Stimulated activated CD4-positive, alpha-beta T cell treated with anti-CD3 and anti-CD28 coated beads, Interleukin-12 subunit alpha, Interleukin-12 subunit beta, amount 100 ng/mL, for 48 hours (primary cell): ENCODE measurements at places on chromosomes 5 and 9.

DNA sequence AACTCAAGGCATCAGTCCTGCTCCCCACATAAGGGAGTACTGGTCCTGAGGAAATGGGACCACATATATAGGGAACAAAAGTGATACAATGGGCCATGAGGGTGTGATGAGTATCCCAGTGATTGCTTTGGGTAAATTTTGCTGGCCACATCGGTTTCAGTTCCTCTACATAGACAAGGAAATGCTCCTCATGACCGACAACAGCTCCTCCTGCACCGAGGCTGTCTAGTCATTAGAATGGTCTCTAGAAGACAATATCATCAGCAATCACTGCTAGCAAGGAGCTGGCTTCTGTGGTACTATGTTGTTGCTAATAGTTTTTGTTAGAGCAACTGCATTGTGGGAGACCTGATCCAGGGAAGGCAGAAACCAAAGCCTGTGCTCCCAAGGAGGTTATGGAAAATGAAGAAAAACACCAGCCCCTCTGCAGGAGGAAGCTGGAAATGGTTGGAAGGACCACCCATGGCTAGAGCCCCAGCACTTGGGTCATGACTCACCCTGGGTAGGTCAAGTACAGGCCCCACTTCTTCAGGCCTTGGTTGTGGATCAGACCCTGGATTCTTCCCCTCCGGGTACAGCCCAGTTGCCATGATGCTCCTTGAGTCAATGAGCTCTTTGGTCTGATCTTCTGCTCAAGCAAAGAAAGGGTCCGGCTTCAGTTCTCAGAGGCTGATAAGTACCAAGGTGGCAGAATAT, 3.4 kb upstream of the CTSL start:
- no peak for DNase-seq

- no peak for DNase-seq
Observed at GRCh38 chr9:131178926-131179325, 53.5 kb downstream of the NUP214 start.

- DNase-seq, result no peak
Observed at GRCh38 chr5:122170620-122171019, 41.3 kb downstream of the ZNF474 start.

GRCh38 chr9:112332674-112332976, 794 bp downstream of the PTBP3 start:
- no peak for DNase-seq

- DNase-seq, result no peak
Observed at GRCh38 chr5:158429564-158429963, 570.6 kb upstream of the CLINT1 start.

GRCh38 chr5:96729156-96729555, 67.0 kb downstream of the CAST start:
- no peak for DNase-seq

GRCh38 chr9:130327781-130328348, 62.3 kb downstream of the HMCN2 start:
- no peak for DNase-seq

DNA sequence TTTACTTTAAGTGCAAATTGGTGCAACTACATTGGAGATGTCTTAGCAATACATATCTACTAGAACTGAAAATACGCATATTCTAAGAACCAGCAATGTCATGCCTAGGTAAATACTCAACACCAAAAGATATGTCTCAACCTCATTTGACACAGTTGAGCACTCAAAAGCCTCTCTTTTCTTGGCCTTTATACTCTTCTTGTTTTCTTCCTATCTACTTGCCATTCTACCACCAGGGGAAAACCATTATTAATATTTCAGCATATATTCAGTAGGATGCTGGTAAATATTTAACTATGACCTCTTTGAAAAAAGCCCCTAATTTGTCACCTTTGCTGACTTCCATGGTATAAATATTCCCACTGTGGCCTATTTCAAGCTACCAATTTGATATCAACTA, 443.8 kb downstream of the LRRC70 start:
- no peak for DNase-seq

GRCh38 chr9:107273634-107274033, 9.4 kb upstream of the RAD23B start:
- no peak for DNase-seq

DNA sequence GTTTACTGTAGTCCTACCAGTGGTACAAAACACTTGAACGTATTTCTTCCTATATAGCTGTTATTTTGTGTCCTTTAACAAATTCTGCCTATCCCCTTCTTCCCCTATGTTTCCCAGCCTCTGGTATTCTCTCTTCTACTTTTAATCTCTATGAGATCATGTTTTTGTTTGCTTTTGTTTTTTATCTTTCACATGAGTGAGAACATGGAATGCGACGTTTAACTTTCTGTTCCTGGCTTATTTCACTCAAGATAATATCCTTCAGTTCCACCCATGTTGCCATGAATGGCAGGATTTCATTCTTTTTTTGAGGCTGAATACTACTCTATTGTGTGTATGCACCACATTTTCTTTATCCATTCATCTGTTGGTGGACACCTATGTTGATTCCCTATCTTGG, 634.4 kb upstream of the WWC1 start:
- DNase-seq, result no peak

DNA sequence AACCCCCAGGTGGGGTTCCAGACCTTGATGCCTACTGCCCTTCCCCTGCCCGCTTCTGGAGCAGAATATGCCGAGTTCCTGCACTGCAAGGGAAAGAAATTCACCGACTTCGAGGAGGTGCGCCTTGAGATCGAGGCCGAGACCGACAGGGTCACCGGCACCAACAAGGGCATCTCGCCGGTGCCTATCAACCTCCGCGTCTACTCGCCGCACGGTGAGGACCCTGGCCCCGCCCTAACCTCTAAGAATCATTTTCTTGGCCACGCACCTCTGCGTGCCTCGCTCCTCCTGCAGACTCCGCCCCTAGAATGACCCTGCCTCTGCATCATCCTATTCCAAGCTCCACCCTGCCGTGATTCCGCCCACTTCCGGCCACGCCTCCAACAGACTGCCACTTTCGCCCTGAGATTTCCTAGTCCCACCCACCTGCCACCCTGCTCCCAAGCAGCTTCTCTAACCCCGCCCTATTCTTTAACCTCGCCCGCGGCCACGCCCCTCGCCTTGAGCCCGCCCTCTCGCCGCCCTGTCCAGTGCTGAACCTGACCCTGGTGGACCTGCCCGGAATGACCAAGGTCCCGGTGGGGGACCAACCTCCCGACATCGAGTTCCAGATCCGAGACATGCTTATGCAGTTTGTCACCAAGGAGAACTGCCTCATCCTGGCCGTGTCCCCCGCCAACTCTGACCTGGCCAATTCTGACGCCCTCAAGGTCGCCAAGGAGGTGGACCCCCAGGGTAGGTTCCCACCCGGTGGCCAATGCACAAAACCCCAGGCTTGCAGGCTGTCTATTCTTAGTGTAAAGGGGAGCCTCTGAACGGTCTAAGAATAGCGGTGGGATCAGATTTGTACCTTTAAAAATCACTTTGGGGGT, 15.6 kb downstream of the DNM1 start:
- DNase-seq, result peak; percentile 98

GRCh38 chr9:83966209-83966582, 13.8 kb downstream of the HNRNPK start:
- no peak for DNase-seq

GRCh38 chr5:56169281-56169680, 63.8 kb downstream of the ANKRD55 start:
- DNase-seq, result no peak

GRCh38 chr9:117815315-117815714, 111.1 kb downstream of the TLR4 start:
- DNase-seq, result no peak

DNA sequence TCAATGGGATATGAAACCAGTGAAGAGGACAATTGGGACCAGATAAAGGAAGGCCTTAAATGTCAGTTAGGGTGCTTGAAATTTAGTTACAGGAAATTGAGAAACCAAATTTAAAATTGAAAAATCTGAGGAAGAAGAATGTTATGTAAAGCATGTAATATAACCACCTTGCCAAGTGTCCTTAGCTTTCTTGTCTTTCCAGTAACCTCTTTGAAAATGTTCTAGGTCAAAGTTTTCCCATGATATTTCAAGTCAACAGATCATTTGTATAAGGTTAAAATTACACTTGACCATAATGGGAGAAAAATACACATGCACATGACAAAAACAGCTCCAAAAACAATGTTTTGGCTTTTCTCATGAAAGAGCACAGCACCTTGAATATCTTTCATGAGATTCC, 21.1 kb downstream of the LOX start:
- DNase-seq, result no peak

DNA sequence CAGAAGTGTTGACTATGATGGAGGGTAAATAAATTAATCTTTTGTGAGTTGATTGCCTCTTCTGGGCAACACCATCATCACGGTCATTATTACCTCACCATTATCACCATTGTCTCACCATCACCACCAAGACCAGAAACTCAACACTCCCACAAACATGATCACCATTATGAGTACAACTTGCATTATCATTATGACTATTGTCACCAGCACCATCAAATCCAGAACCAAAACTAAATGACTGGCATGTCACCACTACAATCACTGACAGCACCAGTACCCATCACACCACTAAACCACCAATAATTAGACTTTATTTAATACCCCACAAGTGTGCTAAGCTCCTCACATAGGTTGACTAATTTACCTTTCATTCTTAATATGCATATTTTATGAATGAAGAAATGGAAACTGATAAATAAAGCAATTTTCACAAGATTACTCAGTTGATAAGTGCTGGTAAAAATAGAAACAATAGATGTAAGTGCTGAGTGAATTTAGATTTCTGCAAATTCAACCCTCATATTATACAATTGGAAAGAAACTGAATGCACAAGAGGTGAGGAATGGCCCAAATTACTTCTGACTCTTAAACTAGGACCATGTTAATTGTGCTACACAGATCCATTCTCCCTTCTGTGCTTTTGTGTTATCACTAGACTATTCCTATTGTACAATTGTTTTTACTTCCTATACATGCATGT, 517.8 kb upstream of the PAPPA start:
- DNase-seq, result no peak

- no peak for DNase-seq
Observed at GRCh38 chr5:79842006-79842881, 148.8 kb downstream of the MTX3 start.

DNA sequence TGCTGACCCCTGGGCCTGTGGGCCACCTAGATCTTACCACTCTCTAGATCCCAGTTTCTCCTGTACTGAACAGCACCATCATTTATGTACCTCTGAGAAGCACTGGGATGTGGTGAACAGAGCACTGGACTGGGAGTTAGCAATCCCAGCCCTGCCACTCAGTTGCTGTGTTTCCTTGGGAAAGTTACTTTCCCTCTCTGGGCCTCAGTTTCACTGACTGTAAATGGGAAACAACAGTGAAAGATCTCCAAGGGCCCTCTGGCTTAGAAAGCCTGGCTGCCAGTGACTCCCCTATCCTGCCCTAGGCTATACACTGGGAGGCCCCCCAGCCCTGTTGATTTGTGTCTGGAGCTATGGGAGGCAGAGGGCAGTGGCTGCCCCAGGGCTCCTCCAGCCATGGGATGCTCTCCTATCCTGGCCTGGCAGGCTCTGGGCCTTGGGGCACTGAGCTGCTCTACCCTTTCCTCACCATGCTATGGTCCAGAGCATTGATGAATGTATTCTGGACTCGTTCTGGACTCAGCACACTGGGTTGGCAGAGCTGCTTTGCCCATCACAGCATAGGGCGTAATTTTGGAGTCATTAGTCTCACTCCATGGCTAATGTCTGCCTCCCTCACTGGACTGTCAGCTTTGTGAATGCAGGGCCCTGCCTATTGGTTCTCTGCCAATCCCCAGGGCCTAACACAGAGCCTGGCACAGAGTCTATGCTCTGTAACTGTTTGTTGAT, 99.3 kb downstream of the RGS3 start:
- no peak for DNase-seq

DNA sequence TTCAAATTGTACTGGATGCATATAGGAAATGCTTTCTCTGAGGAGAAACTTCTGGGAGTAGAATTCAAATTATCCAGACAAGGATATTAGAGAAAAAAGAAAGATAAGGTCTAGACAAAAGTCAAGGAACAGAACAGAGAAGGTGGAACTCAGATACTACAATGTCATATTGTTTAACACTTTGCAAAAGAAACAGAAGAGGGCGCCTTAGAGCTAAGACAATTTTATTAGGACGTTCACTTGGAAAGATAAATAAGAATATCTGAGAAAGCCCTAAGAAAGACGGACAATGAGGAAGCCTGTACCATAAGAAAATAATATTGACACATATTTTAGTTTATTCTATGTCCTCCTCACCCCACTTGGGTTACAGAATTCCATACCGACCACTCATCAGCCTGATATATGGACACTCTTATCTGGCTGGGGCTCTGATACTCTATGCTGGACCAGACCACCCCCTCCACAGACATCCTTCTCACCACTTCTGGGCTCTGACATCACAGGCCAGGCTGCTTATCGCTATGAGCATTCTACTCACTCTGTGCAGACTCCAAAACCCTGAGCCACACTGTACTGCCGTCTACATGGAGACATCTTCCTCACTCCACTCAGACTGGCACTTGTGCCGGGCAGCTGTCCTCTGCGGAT, 9.1 kb upstream of the AK3 start:
- no peak for DNase-seq

DNA sequence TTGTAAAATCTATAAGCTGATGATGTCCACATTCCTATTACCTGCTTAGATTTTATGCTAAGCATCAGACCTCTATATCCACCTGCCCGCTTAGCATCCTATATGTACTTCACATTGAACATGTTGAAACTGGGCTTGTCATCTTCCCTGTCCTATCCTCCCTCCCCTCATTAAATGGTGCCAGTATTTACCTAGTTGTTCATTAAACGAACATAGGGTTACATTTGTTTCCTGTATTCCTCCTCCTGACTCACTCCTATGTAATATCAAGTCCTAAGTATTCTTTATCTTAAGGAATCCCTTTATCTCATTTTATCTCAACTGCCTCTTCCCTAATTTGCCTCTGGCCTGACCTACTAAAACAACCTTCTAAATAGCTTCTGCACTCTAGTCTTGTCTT, 177.8 kb upstream of the MEF2C start:
- no peak for DNase-seq

GRCh38 chr9:105074491-105074890, 146.5 kb upstream of the ABCA1 start:
- DNase-seq, result no peak

- DNase-seq, result no peak
Observed at GRCh38 chr9:137581361-137582285, 2.9 kb upstream of the DPH7 start.

GRCh38 chr9:130488621-130489330, 44.0 kb downstream of the ASS1 start:
- no peak for DNase-seq

- DNase-seq, result peak; percentile 62
Observed at GRCh38 chr5:172113036-172113435, 75.0 kb downstream of the STK10 start.

DNA sequence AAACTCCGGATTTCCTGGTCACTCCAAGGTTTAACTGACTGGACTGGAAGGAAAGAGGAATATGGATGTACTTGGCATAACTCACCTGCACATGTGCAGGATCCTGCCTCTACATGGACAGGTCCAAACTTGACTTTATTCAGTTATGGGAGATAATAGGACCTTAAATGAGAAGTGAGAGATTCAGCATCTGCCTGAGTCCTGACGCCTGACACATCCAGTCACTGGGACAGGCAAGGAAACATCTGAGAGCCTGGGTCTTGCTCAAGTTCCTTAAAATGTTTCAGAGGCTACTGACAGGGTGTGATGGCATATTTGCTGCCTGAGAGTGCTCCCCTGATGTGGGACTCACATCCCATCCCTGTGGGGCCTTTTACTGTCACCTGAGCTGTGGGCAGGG, 34.9 kb downstream of the ZNF354A start:
- no peak for DNase-seq
